Activated naive CD8-positive, alpha-beta T cell treated with anti-CD3 and anti-CD28 coated beads, Interleukin-2, amount 50 U/mL, for 16 hours (primary cell): ENCODE measurements at places on chromosomes 5 and 9.

DNA sequence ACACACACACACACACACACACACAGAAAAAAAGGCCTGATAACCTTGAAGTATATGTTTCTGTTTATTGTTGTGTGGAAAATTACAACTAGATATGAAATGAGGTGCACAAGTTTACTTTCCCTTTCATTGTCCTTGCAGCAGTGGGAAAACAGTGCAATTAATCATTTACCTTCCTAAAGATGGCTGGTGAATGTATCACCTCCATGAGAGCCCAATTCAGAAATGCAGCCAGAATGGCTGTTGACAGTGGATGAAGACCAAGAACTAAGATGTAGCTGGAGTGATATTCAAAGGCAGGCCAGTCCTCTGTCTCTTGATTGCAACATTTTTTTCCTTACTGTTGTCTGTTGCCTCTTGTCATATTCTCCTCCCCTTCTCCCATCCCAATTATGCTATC, 49.6 kb upstream of the EIF4EBP3 start:
- DNase-seq: no peak

DNA sequence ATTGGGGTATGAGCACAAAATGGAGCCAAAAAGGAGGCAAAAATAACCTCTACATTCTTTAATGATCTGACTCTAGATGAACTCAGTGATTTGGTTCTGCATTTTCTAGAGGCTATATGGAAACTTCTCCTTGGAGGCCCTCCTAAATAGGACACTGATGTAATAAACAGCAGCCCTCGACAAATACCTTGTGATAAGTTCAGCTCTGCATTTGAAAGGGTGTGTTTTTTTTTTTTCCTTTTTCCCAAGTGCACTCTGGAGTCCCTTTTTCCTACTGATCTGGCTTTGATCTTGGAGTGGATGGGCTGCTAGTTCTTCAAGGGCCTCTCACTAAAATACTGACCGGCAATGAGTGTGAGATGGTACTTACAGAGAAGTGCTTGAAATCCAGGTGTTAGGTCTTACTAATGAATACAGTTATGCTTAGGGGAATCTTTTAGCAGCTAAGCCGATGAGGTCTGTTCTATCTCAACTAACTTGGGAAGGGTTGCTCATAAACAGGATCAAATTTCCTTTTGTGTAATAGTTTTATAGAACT, 161.7 kb downstream of the MAST4 start:
- DNase-seq: no peak

- DNase-seq: no peak
Observed at GRCh38 chr9:109483744-109484429, 14.2 kb downstream of the PTPN3 start.

- DNase-seq: no peak
Observed at GRCh38 chr9:7567687-7568086, 231.9 kb downstream of the DMAC1 start.

DNA sequence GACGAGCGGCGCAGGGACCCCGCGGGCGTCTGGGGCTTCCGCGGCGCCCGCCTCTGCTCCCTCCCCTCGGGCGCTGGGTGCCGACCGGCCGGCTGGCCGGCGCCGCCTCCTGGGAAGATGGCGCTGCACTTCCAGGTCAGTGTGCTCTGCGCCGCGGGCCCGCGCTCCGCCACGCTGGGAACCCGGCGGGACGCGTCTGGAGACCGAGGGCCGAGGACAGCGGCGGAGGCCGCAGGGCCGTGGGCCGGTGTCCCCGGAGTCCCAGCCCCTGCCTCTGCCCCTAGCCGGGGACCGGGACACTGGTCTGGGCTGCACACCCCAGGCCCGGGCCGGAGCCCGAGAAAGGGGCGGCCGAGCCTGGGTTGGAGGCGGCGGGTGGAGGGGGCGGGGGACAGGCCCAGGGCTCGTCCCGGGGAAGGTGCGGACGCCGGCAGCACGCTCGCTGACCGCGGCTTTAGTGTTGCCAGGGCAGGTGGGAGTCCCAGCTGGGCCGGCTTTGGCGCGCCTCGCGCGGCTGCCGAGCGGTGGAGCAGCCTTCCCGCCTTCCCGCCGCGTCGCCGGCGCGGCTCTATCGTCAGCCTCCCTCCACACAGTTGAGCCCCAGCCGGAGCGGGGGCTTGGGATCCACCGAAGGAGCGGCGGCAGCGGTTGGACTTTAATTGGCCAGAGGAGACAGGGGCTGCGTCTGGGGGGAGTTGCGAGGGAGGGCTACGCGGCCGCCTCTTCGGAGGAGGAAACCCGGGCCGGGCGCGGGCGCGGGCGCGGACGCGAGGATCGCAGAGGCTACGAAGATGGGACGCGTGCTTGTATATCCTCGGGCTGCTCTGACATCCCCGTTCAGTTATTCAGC, at the start of gene RANBP17:
Gene RANBP17 (plus strand): TSS at position 102 of the 850 bp plus-strand sequence.
- DNase-seq: no peak

GRCh38 chr5:178241231-178241663, 8.6 kb upstream of the PHYKPL start:
- no peak for DNase-seq

DNA sequence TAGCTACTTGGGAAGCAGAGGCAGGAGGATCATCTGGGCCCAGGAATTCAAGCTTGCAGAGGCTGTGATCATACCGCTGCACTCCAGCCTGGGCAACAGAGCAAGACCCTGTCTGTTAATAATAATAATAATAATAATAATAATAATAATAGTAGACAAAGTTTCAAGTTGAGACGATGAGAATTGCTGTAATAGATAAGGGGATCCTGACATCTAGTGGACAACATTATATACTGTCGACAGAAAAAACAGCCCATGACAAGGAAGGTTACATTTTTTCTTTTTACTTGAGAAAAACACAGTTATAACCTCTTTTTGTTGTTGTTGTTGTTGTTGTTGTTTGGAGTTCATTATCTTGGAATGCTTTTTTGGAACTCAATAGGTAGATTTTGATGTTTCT, 35.3 kb downstream of the NDFIP1 start:
- DNase-seq: no peak

- DNase-seq: no peak
Observed at GRCh38 chr5:109589986-109590385, 99.7 kb upstream of the MAN2A1 start.

GRCh38 chr9:134943411-134943810, 25.7 kb upstream of the FCN1 start:
- no peak for DNase-seq

- DNase-seq: no peak
Observed at GRCh38 chr9:87673446-87674120, 52.3 kb upstream of the CTSL start.

DNA sequence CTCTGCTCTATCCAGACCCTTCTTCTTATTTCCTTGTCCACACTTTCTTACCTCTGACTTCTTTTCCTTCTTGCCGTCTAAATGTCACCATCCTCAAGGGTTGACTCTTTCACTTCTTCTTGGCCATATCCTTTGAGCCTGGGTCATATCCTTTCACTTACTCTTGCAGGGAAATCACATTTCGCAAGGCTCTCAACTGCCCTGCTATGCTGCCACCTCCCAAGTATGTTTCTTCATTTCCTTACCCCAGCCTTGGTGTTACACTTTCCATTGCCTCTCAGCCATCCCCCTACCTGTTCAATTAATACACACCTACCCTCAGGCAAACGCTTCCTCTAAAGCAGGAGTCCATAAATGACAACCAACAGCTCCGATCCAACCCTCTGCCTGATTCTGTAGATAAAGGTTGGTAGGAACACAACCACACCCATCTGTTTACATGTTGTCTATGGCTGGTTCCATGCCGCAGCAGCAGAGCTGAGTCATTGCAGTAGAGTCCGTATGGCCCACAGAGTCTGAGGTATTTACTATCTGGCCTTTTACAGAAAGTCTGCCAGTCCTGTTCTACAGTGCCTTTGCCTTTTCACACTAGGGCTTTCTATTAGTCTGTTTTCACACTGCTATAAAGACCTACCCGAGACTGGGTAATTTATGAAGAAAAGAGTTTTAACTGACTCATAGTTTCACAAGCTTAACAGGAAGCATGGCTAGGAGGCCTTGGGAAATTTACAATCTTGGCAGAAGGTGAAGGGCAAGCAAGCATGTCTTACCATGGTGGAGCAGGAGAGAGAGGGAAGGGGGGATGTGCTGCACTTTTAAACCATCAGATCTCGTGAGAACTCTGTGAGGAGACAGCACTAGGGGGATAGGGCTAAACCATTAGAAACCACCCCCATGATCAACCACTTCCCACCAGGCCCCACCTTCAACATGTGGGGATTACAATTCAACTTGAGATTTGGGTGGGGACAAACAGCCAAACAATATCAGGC, 97.9 kb downstream of the SV2C start:
- DNase-seq: no peak

GRCh38 chr5:167916261-167916691, 375.2 kb upstream of the WWC1 start:
- DNase-seq: no peak
